ENCODE measurements at places on chromosomes 13 and 19.

DNA sequence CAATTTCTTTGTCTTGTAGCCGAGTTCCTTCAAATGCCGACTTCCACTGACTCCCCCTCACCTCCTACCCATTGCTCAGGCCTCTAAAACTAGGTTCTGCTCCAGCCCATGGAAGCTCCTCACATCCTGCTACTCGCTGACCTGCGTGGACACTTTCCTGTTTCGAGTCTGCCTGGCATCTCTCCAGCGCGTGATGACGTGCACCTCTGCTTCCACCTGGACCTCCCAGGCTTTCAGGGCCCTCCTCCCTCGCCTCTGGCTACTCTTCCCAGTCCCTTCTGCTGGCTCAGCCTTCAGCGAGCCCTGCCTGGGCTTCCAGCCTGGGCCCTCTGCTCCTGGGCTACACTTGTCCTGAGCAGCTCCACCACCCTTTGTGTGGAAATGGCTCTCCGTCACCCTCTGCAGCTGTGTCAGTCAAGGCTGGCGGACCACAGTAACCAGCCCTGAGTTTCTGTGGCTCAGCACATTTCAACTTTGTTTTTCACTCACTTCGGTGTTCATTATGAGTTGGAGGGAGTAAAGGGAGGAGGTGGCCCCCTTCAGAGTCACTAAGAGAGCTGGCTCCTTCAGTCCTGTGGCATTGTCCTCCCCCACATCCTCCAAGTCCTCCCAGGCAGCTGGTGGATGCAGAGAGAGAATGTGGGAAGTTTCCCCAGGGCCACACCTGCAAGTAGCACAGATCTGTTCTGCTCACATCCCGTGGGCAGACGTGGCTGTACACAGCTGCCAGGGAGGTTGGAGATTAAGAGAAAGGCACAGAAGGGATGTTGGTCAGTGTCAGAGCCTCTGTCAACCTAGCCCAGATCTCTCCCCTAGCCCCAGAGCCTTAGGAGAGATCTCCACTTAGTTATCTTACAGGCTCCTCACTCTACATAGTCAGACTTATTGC, 49.4 kb downstream of the SERP2 start:
- no peak for DNase-seq

DNA sequence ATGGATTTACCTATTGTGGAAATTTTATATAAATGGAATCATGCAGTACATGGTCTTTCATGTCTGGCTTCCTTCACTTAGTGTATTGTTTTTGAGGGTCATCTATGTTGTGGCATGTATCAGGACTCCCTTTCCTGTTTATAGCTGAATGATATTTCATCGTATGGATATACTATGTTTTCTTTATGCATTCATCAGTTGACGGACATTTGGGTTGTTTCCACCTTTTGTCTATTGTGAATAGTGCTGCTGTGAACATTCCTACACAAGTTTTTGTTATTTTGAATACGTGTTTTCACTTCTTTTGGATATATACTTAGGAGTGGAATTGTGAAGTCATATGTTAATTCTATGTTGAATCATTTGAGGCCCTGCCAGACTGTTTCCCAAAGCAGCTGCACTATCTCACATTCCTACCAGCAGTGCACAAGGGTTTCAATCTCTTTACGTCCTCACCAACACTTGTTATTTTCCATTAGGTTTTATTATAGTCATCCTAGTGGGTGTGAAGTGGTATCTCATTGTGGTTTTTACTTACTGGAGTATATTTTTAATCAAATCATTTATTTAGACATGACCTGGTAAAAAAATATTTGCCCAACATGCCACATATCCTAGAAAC, 262.7 kb downstream of the DLEU7 start:
- DNase-seq, result no peak

DNA sequence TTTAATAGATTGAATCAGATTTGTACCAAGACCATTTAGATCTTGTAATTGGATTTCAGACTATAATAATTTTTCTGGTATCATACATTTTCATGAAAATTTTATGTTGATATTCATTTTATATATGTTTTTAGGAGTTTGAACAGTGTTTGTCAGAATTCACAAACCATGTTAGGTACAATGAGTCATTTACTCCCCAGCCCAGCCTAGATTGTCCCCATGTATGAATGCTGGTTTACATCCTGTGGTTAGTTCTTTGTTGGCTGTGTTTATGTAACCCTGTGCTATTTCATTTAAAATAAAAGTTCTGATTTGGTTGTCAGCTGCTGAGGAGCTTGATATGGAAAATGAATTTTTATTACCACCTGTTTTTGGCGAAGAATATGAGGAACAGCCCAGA, 96.7 kb downstream of the GJA3 start:
- DNase-seq, result no peak

GRCh38 chr13:112928972-112929782, 39.8 kb upstream of the MCF2L start:
- no peak for DNase-seq

- no peak for DNase-seq
These were observed 349.1 kb downstream of the LIG4 start for GRCh38 chr13:107866032-107866940.

DNA sequence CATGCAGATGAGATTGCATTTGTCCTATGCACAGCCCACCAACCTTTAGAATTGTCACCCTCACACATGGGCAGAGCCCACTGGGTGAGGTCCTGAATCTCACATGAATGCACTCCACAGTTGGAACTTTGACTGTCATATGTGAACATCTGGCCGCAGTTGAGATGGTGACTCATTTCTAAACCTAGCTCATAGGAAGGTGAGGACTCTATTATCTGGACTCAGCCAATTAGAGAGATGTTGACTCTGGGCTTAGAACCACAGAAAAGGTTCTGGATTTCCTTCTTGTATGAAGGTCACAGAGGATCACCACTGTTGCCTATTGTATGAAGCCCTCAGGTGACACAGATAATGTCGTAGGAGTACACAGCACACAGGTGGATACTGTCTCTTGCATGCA, 25.6 kb upstream of the ZNF681 start:
- no peak for DNase-seq

DNA sequence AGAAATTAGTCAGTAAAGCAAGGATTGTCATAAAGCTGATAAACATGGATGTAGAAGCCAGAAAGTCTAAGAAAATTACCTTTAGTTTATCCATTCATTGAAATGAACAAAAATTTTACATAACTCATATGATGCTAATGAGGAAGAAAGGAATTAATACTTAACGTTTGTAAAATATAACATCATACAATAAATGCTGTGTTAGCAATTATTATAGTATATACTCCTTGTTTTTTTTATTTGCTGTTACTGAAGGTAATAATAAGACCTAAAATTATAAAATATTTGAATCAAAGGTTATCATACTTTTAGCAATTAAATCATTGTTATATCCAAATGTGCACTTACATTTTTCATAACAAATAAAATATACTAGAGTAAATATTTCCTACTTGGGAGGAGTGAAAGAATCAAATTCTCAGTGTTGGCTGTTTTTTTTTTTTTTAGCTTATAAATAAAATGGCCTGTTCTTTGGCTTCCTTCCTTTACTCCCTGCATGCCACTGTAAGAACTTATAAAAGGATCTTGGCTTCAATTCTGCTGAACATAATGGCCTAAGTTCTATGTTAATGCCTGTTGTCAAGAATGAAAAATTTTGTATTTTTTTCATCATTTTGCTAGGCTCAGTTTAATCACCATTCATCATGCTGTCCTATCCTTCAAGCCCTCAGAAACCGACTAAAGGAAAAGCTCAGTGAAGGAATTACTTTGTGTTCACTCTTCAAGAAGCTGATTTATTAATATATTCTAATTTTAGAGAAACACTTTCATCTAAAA, 167.4 kb upstream of the SLITRK1 start:
- no peak for DNase-seq

GRCh38 chr13:94239135-94239534, 240.3 kb downstream of the DCT start:
- DNase-seq, result no peak

- no peak for DNase-seq
These were observed 299.3 kb downstream of the NDFIP2 start for GRCh38 chr13:79780240-79780639.

DNA sequence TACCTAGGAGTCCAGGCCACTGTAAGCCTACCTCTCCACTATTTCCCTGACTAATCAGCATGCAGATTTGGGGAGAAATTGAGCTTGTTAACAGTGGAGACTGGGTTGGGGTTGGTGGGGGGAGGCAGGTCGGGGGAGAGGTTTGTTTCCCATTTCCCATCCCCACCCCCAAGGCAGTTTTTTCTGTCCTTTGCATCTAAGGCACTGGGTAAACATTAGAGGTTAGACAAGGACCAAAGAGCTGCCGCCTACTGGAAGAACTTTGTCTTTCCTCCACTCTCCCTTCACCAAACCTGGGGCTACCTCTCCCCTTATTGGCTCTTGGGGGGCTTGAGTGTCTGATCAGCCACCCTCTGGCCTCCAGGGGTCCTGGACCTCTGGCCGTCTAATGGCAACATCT, 953 bp downstream of the KCNN4 start:
- DNase-seq, result no peak

- DNase-seq, result no peak
These were observed 18.3 kb downstream of the KCNN1 start for GRCh38 chr19:17985037-17985818.

GRCh38 chr13:110771194-110771593, 57.7 kb downstream of the ING1 start:
- no peak for DNase-seq

DNA sequence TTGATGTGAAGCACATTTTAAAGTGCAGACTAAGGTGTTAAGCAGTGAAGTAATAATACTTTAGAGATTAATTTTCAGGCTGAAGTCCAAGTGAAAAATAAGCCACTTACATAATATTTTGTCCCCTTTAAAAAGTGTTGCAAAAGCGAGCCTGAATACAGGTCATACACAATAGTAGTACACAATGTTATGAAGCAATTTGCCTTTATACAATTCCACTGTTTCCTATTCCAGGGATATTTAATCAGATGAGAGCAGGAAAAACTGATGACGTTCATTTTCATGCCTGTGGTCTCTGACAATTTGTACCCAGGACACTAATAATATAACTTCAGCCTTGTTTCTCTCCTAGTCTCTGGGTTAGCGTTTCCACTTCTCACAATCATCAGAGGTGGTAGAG, 916.7 kb downstream of the PCDH9 start:
- no peak for DNase-seq

DNA sequence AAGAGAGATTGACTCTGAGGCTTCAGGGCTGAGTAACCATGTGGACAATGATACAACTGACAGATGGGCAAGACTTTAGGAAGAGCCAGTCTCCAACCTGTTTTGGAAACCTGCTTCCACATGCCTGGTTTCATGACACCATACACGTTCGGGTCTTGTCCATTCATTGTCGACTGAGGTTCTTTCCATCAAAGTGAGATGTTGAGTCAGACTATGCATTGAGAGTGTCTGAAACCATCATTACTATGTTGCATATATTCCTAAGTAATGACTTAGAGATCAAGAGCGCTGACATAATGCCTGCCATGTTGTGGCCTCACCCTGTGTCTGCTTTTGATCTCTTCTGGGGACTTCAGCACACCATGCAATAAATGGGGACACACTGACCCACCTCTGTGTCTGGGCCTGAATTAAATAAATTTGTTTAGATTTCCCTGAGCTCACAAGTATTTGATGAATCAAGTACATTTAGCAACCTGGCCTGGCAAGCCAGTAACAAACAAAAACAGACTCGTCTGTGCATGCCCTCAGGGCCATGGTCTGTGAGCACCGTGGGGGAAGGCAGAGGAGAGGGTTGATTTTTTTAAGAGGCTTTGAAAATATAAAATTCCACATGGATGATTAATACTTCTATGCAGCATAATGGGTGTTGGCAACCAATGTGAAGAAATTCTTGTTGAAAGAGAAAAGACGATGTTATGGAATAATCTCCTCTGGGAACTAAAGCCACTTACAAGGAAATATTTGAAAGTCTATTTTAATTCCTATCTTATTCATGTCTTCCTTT, 49.9 kb upstream of the UBAC2 start:
- no peak for DNase-seq

DNA sequence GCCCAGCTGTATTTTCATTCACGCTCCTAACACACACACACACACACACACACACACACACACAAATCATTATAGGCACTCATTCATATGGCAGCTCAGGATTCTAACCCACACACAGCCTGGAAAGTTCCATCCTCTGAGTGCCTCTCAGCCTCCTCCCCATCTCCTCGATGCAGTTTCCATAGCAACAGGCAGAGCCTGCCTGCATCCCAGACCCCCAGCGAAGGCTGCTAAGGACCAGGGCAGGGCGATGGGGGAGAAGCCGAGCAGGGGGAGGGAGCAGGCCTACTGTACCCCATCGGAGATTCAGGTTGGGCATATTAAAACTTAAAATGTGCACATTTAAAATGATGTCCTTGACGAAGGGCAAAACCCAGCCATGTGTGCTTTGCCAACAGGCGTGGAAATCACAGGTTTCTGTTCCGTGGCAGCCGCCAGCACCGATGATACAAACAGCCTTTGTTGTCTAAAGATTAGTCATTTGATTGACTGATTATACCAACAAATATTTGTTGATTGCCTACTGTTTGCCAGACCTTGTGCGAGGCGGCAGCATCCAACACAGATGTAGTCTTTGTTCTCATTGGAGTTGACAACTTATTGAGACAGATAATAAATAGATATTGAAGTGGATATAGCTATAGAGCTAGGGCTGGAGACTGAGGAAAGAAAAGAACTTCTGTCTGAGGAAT, 43.8 kb upstream of the USP29 start:
- DNase-seq, result no peak

DNA sequence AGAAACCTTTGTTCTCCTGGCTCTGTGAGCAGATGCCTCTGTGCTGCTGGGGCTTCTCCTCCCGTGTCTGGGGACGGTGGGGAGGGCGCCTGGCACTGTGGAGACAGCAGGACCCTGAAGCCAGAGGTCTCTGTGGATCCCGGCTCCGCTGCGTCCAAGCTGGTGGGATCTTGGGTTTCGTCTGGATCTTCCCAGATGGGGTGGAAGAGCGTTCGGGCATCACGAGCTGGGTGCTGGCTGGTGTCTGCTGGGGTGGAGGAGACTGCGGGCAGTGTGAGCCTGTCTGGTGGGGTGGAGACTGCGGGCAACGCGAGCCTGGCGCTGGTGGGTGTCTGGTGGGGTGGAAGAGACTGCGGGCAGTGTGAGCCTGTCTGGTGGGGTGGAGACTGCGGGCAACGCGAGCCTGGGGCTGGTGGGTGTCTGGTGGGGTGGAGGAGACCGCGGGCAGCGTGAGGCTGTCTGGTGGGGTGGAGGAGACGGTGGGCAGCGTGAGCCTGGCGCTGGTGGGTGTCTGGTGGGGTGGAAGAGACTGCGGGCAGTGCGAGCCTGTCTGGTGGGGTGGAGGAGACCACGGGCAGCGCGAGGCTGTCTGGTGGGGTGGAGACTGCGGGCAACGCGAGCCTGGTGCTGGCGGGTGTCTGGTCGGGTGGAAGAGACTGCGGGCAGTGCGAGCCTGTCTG, 5.6 kb downstream of the TEX29 start:
- no peak for DNase-seq

GRCh38 chr19:53161123-53161522, 2.3 kb upstream of the ZNF347 start:
- no peak for DNase-seq

DNA sequence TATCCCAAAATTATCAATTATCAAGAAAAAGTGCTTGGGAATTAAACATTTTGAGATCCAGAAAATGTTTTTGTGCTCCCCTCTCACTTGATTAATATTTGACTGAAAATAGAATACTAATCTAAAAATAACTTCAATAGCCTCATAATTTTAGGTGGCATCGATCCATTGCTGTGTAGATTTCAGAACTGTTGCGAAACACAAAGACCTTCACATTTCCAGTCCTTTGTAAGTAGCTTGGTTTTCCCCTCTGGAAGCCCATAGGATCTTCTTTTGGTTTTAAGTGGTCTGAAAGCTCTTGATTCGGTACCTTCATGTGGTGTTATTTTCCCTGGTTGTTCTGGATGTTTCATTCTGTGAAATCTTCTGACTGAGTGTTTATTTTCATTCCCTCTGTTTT, 176.5 kb downstream of the NUFIP1 start:
- no peak for DNase-seq

Data from stimulated activated CD4-positive, alpha-beta T cell treated with anti-CD3 and anti-CD28 coated beads, Interleukin-15, amount 100 ng/mL, for 1 hour (primary cell).